Cortex of kidney (tissue), 1 donor: ENCODE measurements at places on chromosomes 6 and 20.

DNA sequence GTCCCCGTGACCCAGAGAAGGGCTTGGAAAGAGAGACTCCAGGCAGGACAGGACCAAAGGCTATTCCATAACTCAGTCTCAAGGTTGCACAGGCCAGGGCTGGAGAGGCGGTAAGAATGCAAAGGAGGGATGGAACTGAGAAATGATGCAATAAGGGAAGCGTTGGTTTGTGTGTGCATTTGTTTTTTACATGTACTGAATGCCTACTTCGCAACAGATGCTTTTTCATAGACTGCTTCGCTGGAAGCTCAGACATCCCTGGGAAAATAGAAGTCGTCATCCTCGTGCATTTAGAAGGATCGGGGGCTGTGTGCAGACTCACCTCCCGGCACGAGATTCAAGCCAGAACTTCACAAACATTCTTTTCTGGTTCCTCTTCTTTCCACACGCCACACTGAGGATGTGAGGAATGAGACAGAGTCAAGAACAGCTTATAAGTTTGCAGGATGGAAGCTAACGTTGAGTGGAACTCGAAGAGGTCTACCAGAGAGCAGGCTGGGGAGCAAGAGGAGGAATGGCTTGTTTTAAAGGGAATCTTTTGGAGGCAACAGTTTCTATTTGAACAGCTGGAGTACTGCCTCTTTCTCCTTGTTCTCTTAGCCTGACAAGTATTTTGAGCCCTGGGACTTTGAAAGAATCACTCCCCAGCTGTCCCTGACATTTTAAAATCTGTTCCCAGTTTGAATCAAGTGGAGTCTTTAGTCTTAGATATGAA lies 19.3 kb upstream of the LY86 start:
- DNase-seq: no peak

DNA sequence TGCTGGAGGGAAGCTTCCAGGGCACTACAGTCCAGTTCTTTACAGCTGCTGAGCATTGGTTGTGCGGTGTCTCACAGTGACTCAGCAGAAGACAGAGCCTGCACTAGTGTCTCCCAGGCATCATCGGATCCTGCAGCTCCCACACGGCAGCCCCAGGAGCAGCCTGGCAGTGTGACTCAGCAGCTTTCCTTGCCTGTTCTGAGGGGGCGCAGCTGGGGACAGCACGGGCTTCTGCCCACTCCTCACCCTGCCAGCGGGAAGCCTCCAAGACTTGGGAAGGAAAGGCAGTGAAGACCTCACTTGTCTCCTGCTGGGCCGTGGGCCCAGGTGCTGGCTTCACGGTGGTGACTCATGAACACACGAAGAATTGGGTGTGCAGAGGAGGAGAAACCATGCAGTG lies 165.4 kb downstream of the SYNDIG1 start:
- no peak for DNase-seq

- no peak for DNase-seq
These were observed 9.2 kb downstream of the PHF3 start for GRCh38 chr6:63644668-63645326.

DNA sequence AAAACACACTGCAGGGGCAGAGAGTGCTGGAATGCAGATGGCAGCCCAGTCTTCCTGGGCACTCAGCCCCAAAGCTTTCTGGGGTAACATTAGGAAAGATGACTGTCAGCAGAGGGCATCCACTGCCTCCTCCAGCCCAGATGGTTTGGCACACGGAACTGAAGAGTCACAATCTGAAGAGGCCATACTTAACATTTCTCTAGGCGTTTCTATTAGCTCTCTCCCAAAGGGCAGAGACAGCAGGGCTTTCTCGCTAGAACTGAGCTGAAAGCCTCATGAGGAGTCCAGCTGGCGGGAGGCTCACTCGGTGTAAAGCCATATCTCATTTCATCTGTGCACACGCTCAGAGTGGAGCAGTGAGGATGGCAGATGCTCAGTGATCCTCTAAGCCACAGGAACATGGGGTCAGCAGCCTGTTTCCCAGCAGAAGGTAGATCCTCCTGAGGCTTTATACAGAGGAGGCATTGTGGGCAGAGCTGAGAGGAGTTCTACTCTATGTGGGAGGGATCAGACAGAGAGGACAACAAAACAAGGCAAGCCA lies 28.1 kb downstream of the ALDH8A1 start:
- no peak for DNase-seq

- DNase-seq: no peak
These were observed 359.4 kb downstream of the CD83 start for GRCh38 chr6:14476793-14477531.

GRCh38 chr6:2998998-2999617 lies 586 bp upstream of the NQO2 start:
- no peak for DNase-seq

GRCh38 chr6:53585208-53585900 lies 40.5 kb upstream of the GCLC start:
- DNase-seq: no peak

DNA sequence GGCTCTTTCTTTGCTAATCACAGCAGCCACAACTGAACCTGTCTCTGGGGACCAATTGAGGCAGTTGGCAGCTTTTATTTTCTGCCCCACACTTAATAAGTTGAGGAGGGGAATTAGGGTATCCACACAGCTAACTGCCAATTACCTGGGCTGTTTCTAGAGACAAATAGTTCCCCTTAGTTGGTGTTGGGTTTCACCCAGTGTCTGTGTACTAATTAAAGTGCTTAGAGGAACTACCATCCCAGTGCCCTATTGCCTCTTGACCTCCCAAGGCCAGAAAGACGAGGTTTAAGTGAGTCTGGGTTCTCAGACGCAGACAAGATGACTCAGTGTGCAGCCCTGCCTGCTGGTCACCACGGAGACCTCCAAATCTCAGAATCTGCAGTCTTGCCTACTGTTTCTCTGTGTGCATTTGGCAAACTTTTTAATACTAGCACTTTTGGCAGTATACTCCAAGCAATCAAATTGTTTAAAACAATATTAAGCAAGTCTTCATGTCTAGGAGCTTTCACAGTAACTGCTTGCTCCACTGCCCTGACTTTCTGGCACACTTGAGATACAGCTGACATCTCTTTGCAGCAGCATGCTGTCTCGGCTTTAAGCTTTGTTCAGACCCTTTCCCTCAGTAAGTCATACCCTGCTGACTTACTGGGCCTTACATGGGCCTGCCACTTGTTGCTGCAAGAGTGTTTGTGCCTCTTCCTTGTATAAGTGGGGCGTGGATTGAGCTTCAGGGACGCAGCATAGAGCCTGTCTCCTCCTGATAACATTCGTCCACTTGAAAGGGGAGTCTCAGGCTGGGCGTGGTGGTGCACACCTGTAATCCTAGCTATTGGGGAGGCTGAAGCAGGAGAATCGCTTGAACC lies 31.9 kb downstream of the STK35 start:
- DNase-seq: no peak

GRCh38 chr6:169831450-169832246 lies 80.2 kb downstream of the ERMARD start:
- DNase-seq: no peak

- DNase-seq: no peak
These were observed 1.6 kb upstream of the NCOA7 start for GRCh38 chr6:125789167-125789566.

GRCh38 chr20:12762725-12763124 lies 246.0 kb upstream of the SPTLC3 start:
- no peak for DNase-seq

- no peak for DNase-seq
These were observed 3.0 kb downstream of the WTAP start for GRCh38 chr6:159730332-159730676.

DNA sequence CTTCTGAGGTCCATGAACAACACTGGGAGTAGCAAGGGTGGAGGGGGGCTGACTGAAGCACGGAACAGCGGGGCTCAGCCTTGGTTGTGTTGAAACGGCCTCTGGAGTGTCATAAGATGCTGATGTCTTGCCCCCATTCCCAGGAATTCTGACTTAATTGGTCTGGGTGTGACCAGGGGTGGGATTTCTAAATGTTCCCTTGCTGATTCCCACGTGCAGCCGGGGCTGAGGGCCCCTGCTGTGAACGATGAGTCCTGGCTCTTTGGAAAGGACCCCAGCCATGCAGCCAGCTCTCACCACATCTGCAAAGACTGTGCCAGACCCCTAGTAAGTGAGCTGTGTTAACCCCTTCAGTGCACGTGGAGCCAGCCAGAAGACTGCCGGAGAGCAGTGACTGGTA lies 28.6 kb upstream of the FAM50B start:
- no peak for DNase-seq

DNA sequence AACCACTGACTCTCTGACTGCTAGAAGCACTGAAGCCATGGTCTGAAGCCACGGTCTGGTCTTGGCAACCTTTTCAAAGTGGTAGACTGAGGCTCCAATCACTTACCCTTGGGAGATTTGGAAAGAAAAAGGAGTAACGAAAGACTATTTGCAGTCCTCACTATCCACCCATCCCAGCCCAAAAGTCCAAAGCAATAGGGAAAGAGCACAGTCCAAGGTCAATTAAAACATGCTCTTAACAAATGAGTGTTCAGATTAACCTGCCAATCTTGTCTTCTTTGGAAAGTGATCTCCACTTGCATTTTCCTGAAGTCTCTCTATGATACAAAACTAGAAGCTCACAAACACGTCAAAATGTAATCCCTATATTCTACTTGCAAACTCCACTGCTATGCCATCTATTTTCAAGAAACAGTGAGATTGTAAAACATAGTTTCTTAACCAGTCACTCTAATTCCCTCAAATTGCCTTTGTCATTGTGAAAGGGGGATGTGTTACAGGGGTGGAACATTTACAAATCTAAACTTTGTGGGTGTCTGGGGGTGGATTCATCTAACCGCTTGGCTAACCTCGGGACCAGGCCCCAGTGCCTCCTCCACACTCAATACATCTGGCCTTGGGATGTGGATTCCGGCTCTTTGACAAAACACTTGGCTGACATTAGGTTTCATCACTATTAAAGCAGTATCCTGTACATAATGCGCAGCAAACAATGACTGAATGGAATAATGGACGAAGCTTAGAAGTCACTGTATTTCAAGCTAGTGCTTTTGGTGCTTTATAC lies 56.4 kb downstream of the B4GALT5 start:
- no peak for DNase-seq

GRCh38 chr20:35443003-35443402 lies 5.0 kb upstream of the GDF5 start:
- no peak for DNase-seq

- DNase-seq: no peak
These were observed 51.0 kb upstream of the IL20RA start for GRCh38 chr6:137095651-137096238.

DNA sequence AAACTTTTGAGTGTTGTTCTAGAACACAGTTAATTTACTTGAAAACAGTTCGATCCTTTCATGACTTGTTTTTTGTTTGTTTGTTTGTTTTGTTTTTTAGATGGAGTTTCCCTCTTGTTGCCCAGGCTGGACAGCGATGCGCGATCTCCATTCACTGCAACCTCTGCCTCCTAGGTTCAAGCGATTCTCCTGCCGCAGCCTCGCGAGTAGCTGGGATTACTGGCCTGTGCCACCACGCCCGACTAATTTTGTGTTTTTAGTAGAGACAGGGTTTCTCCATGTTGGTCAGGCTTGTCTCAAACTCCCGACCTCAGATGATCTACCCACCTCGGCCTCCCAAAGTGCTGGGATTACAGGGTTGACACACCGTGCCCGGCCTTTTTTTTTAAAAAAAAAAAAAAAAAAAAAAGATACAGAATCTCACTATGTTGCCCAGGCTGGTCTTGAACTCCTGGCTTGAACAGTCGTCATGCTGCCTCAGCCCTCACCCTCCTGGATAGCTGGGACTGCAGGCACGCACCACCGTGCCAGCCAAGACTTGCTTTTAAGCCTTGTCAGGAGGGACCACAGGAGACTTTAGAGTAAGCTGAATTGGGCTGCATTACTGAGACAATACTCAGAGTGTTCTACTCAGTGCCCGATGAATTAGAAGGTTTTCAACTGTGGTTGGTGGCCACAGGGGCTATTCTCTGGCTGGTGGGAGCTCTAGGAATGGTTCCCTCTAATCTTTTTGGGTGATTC lies 76.7 kb upstream of the SLC22A16 start:
- no peak for DNase-seq

DNA sequence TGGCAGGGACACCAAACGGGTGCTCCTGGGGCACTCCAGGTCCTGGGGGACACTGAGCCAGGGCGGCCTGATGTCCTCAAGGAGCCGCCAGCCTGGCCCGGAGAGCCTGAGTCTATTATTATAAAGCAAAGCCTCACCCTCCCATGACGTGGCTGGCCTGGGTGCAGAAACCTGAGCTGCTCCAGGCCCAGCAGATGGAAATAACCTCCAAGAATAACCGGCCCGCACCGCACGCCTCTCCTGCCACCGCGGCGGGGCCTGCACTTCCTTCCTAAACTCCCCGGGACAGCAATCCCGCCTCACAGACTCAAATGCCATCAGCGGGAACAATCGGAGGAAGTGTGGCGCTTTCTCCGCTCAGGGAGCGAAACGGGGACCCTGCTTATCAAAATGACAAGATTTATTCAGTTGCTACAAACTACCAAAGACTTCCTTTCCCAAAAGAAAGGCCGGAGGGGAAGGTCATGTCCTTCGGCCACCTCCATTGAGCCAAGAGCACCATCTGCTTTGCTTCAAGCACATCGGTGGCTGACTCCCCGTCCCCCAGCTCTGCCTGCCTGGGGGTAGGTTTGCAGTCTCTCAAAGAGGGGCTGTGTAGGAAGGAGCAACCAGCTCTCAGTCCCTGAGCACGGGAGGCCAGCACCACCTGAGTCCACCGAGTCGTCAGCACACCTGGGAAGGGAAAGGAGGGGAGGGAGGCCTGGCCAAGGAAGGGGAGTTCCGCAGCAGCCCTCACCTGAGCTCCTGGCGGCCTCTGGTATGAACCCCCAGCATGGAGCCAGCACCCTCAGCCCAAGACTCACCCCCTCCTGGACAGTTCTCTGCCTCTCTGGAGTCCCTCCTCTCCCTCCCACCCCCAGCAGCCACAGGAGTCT lies 78.6 kb upstream of the QKI start:
- no peak for DNase-seq

GRCh38 chr6:16277101-16277981 lies 39.0 kb downstream of the GMPR start:
- DNase-seq: no peak

- no peak for DNase-seq
These were observed 539.9 kb upstream of the BTBD3 start for GRCh38 chr20:11377761-11378160.

DNA sequence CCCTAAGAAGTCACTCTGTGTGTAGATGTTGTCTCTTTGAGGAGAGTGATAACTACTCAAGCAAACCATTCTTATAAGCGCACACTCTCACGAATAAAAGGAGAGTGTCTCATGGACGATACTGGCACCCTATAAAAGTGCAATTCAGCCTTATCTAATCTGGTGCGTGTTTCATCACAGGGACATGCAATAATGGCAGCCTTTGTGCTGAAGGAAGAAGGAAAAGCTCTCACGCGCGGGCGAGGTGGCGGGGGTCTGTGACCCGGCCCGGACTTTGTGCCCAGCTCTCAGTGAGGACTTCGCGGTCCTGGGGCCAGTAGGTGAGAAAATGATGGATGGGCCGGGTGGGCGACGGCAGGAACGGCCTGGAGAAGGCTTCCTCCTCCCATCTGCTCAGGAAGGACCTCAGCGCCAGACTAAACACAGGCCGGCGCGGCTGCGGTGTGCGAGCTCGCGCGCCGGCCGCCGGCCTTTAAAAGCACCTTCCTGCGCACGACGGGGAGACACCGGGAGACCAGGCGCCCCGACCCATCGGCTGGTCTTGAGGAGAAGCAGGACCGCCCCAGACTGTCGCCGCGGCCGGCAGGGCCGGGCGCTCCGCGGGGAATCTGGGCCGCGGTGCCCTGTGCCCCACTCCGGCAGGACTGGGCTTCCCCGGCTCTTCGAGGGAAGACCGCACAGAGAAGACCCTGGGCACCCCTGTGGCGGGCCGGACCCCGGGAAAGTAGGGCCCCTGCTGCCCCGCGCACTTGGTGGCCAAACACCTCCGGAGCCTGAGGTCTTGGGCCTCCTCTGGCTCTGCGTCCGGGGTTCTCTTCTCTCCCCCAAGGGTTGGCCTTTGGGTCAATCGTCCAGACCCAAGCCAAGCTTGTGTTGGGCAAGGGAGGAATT lies 8.3 kb upstream of the FOXC1 start:
- DNase-seq: no peak
